Natural killer cell (primary cell): ENCODE measurements at places on chromosomes 1 and 21.

DNA sequence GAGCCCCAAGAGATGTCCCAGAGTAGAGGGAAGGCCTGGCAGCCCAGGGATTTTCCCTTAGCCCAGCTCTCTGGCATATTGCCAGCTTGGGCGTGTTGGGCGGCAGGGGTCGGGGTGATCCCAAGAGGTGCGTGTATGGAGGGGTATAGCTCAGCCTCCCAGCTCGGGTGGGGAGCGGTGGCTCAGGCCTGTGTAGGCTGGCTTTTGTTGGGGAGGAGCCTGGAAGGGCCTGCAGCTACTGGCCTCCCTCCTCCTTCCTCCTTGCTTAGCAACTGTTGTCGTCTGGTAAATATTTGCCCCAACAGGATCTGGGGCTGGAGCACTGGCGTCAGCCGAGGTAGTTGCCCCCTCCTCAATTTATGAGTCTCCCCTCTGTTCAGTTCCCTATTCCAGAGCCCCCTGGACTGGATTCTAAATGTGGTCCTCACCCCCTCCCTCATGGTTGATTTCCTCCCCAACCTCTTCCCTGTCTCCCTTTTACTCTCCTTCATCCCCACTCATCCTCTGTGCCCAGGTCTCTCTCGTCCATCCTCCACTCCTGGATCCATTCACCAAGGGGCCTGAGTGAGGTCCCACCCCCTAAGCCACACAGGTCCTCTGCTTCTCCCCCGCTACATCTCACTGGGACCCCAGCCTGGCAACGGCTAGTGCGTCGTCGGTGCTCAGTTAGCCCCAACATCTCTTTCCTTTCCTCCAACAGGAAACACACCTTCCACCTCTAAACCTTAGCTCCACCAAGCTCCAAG is 10.3 kb upstream of the LMNA start:
- peak; percentile 82 for DNase-seq

DNA sequence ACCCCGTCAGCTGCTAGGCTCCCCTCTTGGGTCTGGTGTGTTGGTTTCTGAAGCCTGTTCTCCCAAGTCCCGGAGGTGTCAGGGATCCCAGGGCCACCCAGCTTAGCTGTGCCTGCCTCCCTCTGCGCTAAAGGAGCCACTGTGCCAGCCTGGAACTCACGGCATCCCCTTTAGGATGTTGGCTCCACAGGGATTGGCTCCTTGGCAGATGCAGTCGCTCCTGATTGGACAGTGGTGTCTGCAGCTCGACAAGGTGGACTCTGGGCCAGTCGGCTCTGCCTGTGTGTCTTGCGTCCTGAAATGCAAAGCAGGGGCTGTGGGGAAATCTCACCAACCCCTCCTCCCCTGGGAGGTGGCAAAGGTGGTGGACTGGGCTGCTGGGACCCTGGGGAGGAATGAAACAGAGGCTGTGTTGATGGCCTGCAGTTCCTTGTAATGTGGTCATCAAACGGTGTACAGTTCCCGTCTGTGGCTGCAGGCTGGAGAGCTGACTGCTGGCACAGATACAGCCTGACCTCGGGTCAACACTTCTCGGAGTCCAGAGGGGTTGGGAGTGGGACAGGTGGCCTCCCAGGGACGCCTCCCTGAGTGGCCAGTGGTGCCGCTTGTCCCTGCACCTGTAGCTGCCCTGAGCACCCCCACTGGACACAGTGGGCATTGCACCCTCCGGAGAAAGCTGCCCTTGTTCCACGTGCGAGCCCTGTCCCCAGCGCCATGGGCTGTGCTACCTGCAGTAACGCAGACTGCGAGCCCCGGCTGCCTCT is 11.5 kb upstream of the KCNAB2 start:
- DNase-seq, result peak; percentile 40

- DNase-seq, result no peak
Measured at GRCh38 chr1:101116006-101116405, 90.4 kb upstream of the DPH5 start.

DNA sequence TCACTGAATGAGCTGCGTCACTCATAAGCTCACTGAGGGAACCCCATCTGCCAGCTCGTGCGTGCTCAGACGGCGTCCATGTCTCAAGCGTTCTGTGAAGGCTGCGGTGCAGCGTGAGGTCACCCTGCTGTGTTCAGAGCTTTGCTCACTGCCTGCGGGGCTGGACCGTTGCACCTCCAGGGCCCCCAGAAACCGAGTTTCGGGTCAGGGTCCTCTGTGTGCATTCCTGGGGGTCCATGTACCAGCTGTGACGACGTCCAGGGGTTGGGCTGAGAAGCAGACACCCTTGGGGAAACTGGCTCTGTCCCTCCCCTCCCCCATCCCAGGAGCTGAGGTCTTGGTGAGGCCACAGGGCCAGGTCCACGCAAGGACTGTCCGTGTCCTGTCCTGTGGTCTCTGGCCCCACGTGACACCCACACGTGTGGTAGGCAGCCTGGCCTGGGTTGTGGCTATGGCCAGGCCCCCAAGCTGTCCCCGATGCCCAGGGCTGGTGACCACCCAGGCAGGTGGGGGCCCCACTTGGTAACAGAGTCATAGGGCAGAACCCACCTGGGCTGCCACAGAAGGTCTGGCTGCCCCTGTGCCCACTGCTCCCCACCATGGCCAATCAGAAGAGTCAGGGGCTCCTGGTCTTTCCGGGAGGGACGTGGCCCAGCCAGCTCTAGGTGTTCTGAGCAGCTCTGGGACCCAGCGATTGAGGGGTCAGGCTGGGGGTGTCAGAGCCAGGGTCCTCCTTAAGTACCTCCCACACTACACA is 24.4 kb downstream of the FTCD start:
- DNase-seq, result no peak

- no peak for DNase-seq
Measured at GRCh38 chr21:38402291-38402690, 96.0 kb downstream of the ERG start.

GRCh38 chr1:160718210-160718609 is 6.6 kb upstream of the CD48 start:
- DNase-seq, result no peak
